ENCODE measurements at places on chromosomes 3 and 15.

GRCh38 chr3:23183731-23184130 is 19.4 kb upstream of the UBE2E2 start:
- peak; percentile 45 for DNase-seq

- DNase-seq: no peak
Measured at GRCh38 chr3:127888156-127888555, 26.9 kb upstream of the KBTBD12 start.

DNA sequence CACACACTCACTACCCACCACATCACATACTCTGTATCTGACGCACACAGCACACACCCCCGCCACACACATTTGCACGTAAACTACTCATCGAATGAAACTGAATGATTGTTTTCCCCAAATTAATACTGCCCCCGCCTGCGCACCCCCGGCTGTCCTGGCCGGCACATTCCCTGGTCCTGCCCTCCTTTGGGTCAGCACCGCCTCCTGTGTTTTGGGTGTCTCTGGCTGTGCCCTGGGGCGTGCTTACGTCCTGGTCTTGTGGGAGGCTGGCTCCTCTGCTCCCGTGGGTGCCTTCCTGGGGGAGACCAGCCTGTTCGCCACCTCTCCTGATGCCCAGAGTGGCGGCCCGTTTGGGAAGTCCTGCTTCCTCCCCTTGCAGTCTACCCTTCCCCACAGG is 30.2 kb downstream of the APBA2 start:
- DNase-seq: no peak

DNA sequence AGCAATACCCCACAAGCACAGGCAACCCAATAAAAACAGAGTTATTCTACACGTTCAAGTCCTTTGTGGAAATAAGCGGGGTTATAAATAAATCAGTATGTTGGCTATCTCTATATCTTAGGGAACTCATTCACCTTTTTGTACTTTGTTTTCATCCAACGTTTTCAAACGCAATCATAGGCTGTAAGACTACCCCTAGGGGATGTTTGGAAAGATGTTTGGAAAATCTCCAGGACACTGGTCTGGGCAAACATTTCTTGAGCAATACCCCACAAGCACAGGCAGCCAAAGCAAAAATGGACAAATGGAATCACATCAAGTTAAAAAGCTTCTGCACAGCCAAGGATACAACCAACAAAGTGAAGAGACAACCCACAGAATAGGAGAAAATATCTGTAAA is 70.1 kb downstream of the CLDN11 start:
- peak; percentile 48 for DNase-seq

DNA sequence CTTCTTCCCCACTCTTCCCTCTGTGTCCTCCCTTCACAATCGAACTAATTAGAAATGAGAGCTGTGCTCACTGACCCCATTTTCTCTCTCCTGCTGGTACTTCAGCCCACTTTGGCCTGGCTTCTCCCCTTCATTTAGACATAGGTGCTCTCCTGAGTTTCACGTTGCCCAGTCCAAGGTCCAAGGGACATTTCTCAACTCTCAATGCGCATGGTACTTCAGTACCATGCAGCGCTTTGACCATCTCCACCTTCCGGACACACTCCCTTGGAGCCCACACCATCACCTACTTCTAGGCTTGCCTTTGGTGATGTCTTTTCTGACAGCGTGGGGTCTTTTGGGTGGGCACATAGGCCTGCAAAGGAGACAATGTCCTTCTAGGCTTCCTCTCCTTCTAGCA is 99.7 kb downstream of the ABHD5 start:
- DNase-seq: no peak

DNA sequence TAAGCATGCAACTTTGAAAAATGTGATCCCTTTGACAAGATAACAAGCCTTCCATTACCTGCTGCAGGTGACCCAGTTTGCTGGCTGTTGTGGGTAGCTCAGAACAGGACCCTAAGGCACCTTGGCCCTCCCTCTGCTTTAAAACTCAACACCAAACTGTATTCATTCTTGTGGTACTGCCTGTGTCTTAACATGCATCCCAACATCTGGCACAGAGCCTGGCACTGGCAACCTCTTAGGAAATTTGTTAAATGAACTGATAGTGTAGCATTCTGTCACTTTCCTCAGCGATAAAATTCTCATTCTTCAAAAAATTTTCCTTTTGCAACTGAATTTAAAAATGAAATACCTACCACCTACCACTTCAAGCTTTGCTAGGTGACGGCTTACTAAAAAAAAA is 287.3 kb upstream of the ADAMTS9 start:
- no peak for DNase-seq

DNA sequence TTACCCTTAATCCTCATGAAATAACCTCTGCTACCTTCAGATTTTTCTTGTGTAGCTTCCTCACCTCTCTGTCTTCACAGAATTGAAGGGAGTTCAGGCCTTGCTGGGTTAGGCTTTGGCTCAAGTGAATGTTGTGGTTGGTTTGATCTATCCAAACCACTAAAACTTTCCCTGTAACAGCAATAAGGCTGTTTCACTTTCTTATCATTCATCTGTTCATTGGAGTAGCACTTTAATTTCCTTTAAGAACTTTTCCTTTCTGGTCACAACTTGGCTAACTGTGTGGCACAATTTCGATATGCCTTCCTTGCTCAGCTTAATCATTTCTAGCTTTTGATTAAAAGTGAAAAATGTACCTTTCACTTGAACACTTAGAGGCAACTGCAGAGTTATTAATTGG is 129.8 kb downstream of the NR1I2 start:
- no peak for DNase-seq
